ENCODE measurements at places on chromosomes 1 and 21.

DNA sequence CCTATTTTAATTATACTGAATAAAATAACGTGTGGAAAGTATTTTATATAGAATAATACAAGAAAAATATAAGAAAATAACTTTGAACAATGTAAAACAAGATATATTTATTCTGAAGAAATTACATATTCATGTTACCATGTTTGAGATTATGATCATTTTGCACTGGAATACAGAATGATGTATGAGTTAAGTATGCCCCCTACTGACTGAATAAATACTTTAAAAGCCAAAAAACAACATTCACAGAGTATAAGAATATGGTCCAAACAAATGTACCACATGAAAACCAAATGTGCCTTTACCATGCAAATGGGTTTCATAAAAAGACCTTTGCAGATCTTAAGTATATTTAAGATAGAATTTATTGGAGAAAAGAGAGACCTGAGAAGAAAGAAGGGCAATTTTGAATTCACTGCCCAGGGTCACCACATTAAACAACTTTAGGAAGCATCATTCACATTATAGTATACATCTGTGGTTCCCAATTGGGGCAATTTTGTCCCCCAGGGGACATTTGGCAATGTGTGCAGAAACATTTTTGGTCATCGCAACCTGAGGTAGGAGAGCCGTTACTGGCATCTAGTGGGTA lies 136.6 kb upstream of the GFI1 start:
- DNase-seq = no peak

DNA sequence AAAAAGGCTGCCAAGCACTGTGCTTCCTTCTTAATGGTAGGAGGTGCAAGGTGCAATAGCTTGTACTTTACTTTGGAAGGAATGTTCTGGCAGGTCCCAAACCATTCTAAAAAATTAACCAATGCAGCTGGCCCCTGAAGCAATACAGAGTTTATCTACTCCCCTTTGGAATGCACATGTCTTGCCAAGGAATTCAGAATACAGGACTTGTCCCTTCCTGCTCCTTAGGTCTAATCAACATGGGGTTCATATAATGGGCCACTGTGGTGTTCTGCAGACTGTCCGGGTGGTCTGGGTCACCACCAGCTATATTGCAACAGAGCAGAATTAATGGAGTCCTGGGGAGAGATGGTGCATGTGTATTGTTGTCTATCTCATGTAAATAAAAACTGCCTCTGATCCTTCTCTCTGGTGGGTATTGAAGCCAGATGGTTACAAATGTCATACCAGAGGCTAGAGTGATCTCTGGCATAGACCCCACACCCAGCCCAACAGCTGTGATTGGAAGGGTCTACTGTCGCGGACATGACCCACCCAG lies 112.8 kb downstream of the RIPK4 start:
- no peak for DNase-seq

- DNase-seq = no peak
Measured at GRCh38 chr21:43591571-43591970, 67.7 kb downstream of the HSF2BP start.

DNA sequence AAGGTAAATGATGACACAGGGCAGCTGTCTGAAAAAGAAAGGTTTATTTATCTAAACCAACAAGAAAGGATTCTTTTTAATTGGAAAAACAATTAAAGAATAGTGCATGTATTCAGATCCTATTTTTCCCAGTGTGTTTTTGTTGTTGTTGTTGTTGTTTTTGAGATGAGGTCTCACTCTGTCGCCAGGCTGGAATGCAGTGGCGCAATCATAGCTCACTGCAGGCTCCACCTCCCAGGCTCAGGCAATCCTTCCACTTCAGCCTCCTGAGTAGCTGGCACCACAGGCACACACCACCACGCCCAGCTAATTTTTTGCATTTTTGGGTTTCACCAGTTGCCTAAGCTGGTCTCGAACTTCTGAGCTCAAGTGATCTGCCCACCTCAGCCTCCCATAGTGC lies 22.1 kb downstream of the NEK2 start:
- DNase-seq = no peak

- DNase-seq = no peak
Measured at GRCh38 chr1:218683242-218683641, 338.1 kb downstream of the TGFB2 start.

DNA sequence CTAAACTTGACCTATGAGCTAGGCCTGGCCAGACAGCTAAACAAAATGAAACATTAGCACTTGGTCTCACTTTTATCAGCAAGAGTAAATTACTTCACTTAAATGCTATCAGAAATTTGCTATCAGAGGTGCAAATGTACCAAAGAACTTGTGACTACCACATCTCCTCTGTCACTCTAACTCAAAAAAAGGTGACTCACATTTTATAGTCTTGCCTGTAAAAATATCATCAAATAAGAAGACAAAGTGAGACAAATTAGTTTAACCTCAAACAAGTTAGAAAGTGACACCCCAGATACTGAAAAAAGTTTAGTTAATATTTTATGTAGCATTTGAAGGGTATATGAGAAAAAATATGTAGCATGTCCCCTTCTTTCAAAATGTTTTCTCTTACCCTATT lies 76.9 kb downstream of the EPS15 start:
- no peak for DNase-seq

- no peak for DNase-seq
Measured at GRCh38 chr1:201113451-201114244, 1.4 kb upstream of the CACNA1S start.

DNA sequence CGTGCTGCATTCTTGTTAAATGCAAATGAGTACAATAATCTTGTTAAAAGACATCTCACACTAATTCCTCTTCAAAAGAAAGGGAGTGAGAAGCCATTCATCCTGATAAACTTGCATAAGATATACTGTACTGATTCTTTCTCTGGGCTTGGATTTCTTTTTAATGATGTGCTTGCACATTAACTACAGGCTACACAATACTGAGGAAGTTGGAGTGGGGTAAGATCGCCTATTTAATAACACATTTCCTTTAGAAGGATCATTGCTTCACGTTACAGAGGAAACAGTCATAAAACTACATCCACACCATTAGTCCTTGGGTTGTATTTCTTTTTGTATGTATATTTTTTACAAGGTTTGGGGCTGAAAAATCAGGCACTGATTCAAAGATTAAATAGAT lies 36.6 kb downstream of the NRIP1 start:
- DNase-seq = no peak

- DNase-seq = no peak
Measured at GRCh38 chr1:33344896-33345560, 24.1 kb upstream of the A3GALT2 start.

DNA sequence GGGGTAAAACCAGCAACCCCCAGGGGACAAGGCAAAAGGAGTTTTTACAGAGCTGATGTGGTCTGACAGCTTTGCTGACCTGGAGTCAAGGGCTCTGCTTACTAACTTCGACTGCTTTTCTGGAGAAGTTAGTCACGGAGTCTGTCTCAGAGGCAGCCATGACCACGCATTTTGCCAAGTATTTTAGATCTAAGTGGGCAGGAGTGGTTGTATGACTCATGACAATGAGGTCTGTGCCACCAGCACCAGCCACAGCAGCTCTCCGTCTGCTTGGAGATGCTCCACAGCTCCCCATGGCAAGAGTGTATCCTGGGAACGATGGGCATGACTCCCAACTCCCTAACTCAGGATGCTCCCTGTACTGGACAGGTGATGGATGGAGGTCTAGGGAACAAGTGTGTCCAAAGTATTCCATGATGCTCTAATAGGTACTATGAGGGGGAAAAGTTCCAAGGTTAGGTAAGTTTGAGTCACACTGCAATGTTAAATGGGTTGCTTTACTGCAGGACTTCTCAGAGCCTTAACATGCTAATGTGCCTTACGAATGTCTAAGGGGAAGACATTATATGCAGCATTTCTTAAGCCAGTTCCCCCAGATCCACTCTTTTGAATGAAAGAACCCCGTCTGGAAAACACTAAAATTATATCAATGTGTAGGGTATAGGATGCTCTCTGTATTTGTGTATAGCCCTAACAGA lies 359.0 kb downstream of the HHAT start:
- no peak for DNase-seq

GRCh38 chr1:234763367-234763766 lies 153.4 kb upstream of the IRF2BP2 start:
- DNase-seq = no peak

DNA sequence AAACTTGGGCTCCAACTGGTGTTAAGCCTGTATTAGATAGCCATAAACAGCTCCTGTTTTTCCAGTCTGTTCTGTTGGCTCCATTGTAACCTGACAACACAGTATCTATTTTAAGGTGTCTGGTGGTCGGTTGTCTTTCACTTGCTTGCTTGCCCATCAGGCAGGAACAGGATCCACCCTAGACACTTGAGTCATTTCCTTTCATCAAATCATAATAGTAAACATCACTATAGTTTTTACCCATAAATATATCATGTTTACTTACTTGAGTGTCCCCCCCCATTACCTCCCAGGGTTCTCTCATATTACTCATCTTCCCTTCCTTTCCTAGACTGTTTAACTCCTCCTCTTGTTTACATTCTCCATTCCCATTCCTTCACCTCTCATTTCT lies 2.9 kb downstream of the DDI2 start:
- DNase-seq = no peak

DNA sequence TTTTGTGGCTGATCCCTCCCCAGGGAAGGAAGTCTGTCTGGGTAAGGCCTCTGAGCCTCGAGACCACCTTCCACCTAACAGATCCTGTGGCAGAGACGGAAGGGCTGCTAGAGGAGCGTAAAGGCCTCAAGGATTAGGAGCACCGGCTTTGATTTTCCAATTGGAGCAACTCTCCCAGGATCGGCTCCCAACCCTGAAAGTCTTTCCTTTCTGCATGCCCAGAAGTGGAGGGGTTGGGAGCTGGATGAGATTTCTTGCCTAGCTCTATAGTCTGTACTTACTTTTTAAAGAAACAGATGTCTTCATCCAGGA lies 41.4 kb downstream of the ELK4 start:
- DNase-seq = no peak

DNA sequence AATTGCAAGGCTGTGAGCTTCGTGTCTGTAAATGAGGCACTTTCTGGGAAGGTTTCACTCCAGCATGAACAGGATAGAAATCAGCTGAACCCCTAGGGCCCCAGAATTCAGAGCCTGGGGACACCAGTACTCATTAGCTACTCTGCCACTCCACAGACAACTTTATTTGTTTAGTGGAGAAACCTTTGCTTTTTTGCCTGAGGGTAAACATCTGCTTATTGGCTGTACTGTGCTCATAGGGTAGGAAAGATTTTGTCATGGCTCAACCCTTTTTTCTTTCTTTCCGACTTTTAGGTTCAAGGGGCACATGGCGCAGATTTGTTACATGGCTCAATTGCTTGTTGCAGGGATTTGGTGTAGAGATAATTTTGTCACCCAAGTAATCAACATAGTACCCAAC lies 138.4 kb upstream of the BACE2 start:
- DNase-seq = no peak

DNA sequence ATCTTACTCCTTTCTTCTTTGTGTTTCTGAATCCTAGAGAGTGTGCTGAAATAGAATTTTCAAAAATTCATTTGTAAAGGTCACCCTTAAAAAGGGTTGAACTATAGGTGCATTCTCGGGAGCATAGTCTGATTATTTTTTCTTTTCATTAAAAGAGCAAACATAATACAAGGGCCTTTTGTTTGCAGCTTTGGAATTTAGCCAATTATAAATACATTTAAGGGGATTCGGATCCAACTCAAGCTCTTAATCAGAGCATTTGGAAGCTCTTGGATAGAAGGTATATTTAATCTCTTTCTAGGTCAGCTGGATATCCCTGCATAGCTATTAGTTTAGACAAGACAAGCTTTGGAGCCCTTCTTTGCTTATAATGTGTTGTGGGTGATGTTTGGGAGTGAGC lies 321.7 kb downstream of the HHAT start:
- DNase-seq = no peak

DNA sequence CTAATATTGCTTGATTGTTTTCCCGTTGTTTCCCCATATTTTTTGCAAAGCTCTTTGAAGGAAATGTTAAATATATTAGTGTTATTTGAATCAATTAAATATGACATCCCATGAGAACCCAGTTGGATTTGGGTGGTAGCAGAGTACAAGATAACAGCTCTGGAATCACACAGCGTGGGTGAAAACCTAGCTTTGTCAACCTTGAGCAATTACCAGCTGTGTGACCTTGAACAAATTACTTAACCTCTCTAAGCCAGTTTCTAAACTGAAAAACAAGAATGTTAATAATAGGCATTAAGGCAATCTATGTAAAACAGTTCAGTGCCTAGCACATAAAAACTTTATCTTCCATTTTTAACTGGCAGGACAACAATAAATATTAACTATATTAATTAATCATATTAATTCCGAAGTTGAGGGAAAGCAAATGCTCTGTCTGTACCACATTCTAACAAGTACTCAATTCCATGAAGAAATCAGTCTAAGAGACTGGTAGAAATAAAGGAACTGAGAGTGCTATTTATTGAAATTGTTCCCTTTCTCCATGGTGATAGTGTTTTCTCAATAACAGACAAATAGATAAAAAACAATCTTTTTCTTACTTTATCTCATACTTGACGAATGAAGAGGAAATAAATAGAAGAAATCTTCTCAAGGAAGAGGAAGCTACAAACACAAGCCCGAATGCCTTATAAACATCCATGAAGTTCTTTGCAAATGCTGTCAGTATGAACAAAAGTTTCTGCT lies 27.0 kb downstream of the DNASE2B start:
- DNase-seq = no peak

GRCh38 chr1:202076050-202076511 lies 46.6 kb upstream of the GPR37L1 start:
- DNase-seq = no peak

DNA sequence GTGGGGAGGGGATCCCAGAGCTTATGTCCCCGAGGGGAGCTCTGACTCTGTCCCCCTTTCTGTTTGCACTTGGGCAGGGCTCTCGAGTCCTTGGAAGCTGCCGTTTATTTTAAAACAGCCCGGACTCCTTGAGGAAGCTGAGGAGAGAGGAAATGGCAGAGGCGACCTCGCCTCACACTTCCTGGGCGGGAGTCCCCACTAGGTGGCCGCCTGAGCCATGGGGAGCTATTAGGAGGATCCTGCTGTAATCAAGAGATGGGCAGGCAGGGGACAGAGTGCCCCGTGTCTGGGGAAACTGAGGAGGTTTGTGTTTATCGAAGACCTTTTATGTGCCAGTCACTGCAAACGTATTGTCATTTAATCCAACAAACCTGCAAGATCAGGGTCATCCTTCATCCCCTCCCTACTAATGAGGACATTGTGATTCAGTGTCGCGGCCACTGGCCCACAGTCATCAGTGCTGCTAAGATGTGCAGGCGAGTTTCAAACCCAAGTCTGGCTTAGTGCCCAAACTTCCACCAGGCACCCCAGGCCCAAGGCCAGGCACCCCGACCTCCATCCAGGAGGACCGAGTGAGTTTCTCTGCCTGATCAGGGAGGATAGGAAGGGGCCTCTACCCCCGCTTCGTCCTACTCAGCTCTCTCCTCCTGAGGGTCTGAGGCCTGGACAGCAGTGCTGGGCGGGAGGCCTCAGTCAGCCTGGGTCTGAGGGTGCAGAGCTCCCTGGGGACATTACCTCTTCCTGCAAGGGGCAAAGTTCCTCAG lies 316.9 kb upstream of the VAMP3 start:
- no peak for DNase-seq

DNA sequence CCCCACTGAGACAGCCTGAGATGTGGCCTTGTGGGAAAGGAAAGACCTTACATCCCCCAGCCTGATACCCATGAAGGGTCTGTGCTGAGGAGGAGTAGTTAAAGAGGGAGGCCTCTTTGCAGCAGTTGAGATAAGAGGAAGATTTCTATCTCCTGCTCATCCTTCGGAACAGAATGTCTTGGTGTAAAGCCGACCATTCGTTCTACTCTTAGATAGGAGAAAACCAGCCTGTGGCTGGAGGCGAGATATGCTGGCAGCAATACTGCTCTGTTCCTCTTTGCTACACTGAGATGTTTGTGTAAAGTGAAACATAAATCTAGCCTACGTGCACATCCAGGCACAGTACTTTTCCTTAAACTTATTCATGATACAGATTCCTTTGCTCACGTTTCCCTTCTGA lies 1.5 kb upstream of the CCDC27 start:
- DNase-seq = no peak
